Endothelial cell of umbilical vein (primary cell): ENCODE measurements at places on chromosomes 4 and X. TPM values are rescaled to one million over a fixed set of nuclear protein-coding genes. Genes with fewer than 3 reads are reported as not detected.

PRSS12 gene
- total RNA-seq: 0.23 and 0.55 TPM in 2 replicates

CPE gene
- 8.1 and 9.2 TPM in 2 replicates for total RNA-seq

BEX1 gene
- 0.46 TPM in 1 of 2 replicates, not detected in the other for total RNA-seq

NR3C2 gene
- 15.9 and 16.4 TPM in 2 replicates for total RNA-seq

YTHDC1 gene
- total RNA-seq: 60.4 and 68.7 TPM in 2 replicates

CORIN gene
- 0.40 TPM in 1 of 2 replicates, not detected in the other for total RNA-seq

GYPE gene
- not detected in 2 replicates for total RNA-seq

PDCL2 gene
- not detected in 2 replicates for total RNA-seq

ADRA2C gene
- 0.40 TPM in 1 of 2 replicates, not detected in the other for total RNA-seq

GLOD5 gene
- not detected in 2 replicates for total RNA-seq

H2BW2 gene
- not detected in 2 replicates for total RNA-seq

SGMS2 gene
- total RNA-seq: 33.0 and 35.9 TPM in 2 replicates

KIT gene
- 29.3 and 39.7 TPM in 2 replicates for total RNA-seq

TEX13D gene
- not detected in 2 replicates for total RNA-seq

KCNIP4 gene
- not detected in 2 replicates for total RNA-seq

CPZ gene
- total RNA-seq: not detected in 2 replicates

NPFFR2 gene
- 0.23 TPM in 1 of 2 replicates, not detected in the other for total RNA-seq

GYPA gene
- not detected in 2 replicates for total RNA-seq

TSPAN7 gene
- total RNA-seq: 4.2 and 5.2 TPM in 2 replicates

F8A2 gene
- total RNA-seq: not detected in 2 replicates

SPANXC gene
- total RNA-seq: not detected in 2 replicates

NLRP2B gene
- total RNA-seq: not detected in 2 replicates

STS gene
- total RNA-seq: 3.6 and 4.9 TPM in 2 replicates

NMU gene
- total RNA-seq: 3.7 TPM in 1 of 2 replicates, not detected in the other

HSFX1 gene
- 0.53 and 0.88 TPM in 2 replicates for total RNA-seq

GLRA2 gene
- not detected in 2 replicates for total RNA-seq

KLKB1 gene
- not detected in 2 replicates for total RNA-seq

MAGEB10 gene
- not detected in 2 replicates for total RNA-seq

MED28 gene
- 41.2 and 49.1 TPM in 2 replicates for total RNA-seq

GIMD1 gene
- not detected in 2 replicates for total RNA-seq

HMGB3 gene
- 124 and 127 TPM in 2 replicates for total RNA-seq

PIGA gene
- 12.1 TPM in 2 replicates for total RNA-seq

COX7B2 gene
- not detected in 2 replicates for total RNA-seq

TAF7L gene
- total RNA-seq: 1.1 and 1.8 TPM in 2 replicates

CLDN24 gene
- total RNA-seq: not detected in 2 replicates
